AG04450 (cell line): ENCODE measurements at places on chromosomes 16 and 17.

DNA sequence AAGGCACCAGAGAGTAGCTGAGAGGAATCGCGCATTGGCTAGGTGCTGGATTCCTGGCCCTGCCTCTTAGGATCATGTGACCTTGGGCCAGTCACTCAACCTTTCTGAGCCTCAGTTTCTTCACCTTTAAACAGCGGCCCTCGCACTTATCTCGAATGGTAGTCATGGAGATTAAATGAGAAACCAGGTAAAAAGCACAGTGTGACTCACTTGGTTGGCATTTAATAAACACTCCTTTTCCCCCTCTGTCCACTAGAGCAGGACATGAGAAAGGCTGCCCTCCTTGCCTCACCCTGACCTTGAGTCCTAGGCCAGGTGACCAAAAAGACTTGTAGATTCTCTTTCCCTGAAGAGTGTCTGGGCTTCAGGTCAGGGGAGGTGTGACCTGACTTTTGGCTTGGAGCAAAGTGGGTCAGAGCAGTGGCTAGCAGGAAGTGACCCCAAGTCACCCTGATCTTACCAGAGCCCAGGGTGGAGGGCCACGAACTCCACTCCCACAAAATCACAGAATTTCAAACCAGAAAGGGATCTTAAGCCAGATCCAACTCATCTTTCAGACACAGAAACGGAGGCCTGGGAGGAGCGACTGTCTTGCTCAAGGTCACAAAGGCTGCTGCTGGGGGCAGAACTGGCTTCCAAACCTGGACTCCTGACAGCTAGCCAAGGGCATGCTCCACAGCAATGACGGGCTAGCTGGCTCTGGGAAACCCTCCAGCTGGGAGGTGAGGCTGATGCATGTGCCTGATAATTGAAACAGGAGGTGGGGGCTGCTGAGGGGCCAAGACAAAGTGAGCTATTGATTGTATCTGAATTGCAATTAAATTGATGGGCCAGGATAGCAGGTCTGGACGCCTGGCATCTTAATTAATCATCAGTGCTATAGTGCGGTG lies 65.2 kb downstream of the PIPOX start:
- no peak for DNase-seq

GRCh38 chr16:50696575-50697420 lies 3.4 kb downstream of the NOD2 start:
- DNase-seq, result no peak

GRCh38 chr16:53176434-53176833 lies 121.6 kb downstream of the CHD9 start:
- no peak for DNase-seq

- DNase-seq, result no peak
These were observed 172.1 kb downstream of the RBFOX3 start for GRCh38 chr17:79438546-79439334.

DNA sequence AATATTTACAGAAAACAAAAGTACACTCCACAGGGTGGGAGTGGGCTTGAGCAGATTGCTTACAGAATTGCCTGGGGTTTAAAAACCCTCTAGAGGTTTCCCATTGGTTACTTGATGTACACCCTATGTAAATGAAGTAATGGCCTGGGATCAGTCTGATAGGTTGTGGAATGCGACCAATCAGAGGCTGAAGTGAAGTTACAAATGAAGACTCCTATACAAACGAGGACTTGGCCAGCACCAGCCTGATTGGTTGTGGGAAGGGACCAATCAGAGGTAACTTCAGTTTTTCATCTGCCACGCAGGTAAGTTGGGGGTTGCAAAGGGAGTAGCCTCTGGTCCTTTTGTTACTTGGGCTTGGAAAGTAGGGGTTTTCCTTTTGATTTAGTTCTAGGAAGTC lies 8.8 kb downstream of the EEF2K start:
- no peak for DNase-seq

- DNase-seq, result no peak
These were observed 106.9 kb downstream of the SOCS1 start for GRCh38 chr16:11149011-11149616.

DNA sequence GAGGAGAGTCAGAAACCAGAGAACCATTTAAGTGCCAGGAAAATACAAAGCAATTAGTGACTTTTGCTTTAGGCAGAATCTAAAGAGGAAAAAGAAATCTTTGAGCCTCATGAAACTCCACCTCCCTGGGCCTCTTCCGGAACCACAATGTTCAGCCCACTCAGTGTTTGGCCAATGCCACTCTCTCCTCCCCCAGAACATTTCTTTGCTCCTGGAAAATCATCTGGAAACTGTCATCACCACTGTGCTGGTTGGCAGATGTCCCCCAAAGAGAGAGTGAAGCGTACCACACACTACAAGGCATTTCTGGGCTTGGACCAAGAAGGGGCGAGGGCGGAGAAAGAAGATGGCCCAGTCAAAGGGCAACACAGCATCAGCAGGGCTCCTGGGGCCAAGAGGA lies 7.1 kb upstream of the SOX9 start:
- no peak for DNase-seq

DNA sequence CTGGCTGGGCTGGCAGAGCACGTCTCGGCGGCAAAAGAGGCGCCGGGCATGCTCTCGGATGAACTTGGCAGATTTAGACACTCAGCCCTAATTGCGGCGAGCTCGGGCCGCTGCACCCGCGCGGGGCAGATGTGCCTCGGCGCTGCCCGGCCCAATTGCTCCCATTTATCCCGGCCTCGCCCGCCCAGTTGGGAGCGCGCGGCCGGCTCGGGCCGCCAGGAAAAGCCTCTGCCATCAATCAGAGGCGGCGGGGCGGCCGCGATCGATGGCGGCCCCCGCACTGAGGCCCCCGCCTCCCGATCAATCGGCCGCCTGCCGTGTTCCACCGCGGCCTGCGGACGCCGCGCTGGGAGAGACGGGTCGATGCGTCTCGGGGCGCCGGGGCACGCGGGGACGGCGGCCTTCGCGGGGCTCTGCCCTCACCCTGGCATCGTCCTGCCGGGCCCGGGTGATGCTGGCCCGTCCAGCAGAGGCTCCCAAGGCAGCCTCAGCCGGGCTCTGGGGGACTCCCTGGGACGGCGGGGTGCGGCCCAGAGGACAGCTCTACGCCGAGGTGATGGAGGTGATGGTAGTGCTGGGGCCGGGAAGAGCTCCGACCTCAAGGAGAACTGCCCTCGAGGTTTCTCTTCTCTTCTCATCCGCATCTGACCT lies 200.9 kb upstream of the N4BP1 start:
- DNase-seq, result no peak

DNA sequence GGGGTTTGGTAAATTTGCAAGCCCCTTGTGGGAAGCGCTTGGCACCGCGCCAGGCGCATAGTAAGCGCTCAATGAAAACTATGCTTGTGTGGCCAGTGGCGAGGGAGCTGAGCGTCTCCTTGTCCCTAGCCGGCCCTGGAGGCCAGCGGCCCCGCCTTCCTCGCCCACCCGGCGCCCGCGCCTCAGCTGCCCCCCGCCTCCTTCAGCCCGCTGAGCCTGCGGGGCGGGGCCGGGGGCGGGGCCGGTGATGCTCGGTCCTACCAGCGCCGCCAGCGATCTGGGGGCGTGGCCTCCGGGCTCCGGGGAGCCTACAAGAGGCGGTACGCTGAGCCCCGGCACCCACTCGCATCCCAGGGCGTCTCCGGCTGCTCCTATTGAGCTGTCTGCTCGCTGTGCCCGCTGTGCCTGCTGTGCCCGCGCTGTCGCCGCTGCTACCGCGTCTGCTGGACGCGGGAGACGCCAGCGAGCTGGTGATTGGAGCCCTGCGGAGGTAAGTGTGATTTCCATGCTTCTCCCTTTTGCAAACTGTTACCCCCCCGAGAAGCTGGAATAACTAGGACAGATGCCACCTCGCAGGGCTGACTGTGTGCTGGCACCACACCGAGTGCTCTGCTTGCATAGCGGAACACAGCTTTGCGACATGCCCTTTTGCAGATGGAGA lies at the start of gene CRISPLD2:
TSS of gene CRISPLD2 (plus strand) at position 342 of the 661 bp plus-strand sequence. CDS start 18,511 bp downstream, outside the sequence.
- DNase-seq, result peak; percentile 63
